ENCODE measurements at places on chromosomes 7 and 10.

DNA sequence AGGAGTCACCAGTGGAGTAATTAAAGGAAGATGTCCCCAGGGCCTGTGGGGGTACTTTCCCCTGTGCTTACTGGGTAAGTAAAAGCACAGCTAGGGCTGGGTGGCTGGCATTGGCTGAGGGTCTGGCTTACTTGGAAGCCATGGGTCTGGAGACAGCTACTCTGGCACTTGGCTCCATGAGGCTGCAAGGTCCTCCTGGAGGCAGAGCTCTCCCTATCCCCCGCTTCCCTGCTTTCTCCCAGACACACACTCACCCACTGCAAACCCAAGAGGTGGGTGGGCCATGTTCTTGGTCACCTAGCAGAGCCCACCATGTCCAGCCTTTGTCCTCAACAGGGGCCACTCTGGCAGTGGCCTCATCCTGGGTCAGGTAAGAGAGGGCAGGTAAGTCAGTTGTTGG lies 13.3 kb downstream of the EMX2 start:
- no peak for DNase-seq

DNA sequence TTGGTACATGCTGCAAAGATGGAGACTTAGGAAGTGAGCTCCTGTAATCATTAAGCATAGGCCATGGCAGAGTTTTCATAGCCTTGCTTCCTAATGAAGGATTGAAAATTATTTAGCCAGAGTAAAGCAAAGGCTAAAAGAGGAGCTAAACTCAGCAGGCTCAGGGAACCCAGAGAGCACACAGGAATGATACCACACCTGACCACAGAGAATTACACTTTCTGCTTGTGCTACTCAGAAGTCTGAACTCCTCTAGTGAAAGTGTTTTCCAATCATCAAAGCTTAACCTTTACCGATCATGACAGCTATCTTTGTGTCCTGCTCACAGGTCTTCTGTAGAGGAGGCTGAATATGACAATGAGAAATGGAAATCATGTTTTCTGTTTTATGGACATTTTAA lies 347.7 kb downstream of the OTUD1 start:
- DNase-seq: no peak

DNA sequence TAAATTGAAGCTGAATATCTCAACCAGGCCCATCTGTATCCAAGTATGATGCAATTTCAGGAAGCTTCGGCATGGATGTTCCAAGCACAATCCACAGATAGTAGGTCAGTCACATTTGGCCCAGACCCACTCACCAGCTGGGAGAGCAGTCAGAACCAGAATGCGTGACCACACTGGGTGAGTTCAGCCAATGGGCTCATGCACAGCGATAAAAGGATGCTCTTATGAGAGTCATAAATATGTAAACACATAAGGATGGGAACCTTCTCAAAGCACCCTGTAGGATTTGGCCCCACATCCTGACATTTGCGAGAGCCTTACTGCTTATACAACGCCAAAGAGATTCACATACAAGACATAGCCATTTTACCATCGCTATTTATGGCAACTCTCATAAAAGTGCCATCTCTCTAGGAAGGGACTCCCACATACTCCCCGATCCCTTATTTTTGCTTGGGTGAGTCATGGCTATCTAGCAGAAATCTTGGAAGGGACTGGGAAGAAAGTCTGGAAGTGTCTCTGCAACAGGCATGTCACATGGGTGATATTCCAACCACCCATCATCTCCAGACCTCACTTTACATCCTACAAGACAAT lies 3.0 kb downstream of the AFAP1L2 start:
- DNase-seq: no peak

GRCh38 chr10:15182540-15183207 lies 14.2 kb upstream of the NMT2 start:
- DNase-seq: no peak

DNA sequence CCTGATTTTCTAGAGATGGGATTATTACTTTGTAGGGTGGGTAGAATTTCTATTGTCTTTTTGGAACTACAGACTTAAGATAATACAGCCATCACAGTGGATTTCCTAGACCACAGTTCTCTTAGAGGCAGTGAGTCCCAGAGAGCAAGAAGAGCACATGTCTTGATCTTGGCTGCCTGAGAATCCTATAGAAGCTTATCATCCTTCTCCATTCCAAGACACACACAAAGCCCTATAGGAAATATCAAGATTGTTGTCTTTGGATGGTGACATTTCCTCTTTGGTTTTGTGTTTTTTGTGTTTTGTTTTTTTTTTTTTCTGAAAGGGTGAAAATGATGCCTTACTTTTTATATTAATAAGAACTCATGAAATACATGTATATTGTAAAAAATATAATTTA lies 143.1 kb downstream of the AHR start:
- no peak for DNase-seq
